ENCODE measurements at places on chromosomes 12 and 14.

- DNase-seq, result no peak
Measured at GRCh38 chr12:65327207-65328076, 49.0 kb downstream of the MSRB3 start.

DNA sequence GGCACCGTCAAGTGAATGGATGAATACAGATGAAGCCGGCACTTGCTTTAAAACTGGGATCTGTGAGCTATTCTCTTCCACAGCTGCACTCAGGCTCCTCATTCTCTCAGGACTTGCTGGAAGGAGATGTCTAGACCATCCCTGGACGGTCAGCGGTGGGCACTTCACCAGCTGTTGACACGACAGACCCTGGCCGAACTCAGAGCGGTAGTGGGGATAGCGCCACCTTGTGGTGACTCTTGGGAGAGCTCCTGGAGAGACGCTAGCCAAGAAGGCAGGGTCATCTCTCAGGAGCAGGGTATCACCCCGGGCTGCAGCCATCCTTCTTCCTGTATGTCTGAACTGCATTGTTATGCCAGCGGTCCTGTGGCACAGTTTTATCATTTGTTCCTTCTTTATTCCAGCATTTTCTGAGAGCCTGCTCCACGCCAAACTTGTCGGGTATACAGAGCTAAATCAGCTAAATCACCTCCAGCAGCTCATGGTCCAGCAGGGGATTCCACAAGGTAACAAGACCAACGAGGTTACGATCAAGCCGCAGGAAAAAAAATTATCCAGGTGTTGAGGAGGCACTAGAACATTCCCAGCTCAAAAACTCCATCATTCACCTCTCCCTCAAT, 10.0 kb downstream of the WNT1 start:
- DNase-seq, result peak; percentile 75

GRCh38 chr12:110906083-110906482, 14.3 kb downstream of the MYL2 start:
- DNase-seq, result no peak

GRCh38 chr12:42590330-42590934, 886 bp upstream of the PRICKLE1 start:
- peak; percentile 82 for DNase-seq

GRCh38 chr14:68703093-68703492, 89.8 kb downstream of the ZFP36L1 start:
- no peak for DNase-seq

- no peak for DNase-seq
Measured at GRCh38 chr12:132353811-132354210, 24.4 kb upstream of the GALNT9 start.

DNA sequence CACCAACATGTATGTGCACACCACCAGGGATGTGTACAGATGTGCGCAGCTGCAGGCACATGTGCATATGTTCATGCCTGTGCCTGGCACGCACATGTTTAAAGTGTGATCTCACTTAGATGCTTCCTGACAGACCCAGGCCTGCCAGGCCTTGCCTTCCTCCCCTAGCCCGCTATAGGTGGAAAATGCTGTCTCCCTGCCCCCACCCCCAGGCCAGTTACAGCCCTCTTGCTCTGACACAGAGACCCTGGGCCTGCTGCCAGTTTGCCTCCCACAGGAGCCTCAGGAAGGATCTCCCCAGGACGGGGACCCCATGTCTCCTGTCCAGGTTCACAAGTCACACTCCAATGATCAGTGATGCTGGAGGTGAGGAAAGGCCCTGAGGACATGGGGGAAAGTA, 21.6 kb downstream of the FIGNL2 start:
- no peak for DNase-seq

- DNase-seq, result no peak
Measured at GRCh38 chr14:72925171-72925759, 999 bp upstream of the DCAF4 start.

DNA sequence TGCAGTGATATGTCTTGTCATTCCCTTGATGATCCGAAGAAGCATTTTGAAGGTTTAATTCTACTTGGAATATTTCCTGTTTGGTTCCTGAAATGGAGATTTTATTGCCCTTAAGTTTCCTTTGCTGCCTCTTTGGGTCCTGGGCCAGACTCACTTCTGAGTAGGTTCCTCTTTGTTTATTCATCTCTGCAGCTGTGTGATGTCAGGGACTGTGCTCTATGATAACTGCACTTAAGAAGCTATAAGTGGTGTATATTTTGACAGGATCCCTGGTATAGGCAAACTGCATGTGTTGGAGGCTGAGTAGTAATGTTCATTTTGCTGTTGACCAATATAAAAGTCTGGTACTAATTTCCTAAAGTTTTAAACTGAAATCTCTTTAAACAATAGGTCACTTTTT, at the start of gene KLRC4:
TSS of gene KLRC4 (minus strand) at position 366 of the 400 bp plus-strand sequence. CDS start at position 184, 182 bp downstream.
- DNase-seq, result peak; percentile 98

DNA sequence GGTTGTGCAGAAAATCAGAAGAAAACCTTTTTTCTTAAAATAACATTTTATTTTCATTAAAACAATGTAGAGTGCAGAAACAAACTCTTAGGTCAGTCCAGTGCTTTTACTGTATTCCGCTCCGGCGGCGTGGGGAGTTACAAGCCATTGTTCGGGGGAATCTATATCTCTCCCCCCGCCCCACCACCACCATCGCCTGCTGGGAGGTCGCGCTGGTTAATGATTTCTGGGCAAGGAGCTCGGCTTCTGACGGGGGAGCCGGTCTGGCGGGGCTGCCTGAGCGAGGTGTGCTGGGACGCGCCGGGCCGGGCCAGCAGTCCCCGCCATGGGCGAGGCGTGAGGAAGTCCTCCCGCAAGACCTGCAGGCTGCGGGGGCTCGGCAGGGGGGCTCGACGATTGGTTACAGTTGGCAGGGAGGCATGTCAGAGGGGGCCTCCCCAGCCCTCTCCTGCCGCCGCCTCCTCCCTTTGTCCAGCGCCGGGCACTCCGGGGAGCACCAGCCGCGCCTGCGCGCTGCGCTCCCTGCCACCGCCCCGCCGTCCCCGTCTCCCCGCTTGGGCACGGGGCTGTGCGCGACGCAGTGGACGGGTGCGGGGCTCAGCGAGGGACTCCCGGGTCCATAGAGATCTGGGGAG, 1.0 kb upstream of the DUSP6 start:
- peak; percentile 94 for DNase-seq
